Foreskin fibroblast (primary cell): ENCODE measurements at places on chromosomes 1 and 21.
A peak's percentile ranks its signal among the peaks of the same experiment; 100 is the strongest.

DNA sequence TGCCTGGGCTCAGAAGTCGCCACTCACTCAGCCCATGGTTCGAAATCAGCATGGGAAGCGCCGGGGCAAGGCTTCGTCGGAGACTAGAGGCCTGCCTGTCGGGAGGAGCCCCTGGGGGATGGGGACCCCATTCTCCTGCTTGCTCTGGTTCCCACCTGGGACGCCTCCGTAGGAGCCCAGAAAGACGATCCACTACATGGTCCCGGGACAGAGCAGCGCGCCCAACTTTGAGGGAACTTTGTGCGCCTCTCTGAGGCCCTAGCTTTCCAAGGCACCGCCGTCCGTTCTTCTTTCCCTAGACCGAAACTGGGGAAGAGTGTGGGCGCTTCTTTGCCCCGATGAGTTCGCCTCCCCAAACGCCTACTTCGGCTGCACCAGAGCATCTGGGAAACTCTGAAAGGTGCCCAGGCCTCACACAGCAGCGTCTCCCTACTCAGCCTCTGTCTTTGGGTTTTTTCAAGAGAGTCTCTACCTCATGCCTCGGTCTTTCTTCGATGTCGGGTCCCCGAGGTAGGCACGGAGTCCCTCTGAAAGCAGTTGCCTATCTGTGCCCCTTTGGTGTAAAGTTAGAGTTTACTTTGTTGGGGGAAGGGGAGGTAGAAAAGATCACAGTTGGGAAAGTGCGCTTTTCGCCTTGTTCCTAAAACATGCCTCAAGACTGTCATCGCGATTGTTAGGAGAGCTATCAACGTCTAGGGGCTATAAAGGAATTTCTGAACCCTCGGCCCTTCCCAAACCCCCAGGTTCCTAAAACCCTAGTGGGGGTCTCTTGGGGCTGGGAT is 14.0 kb downstream of the NR5A2 start:
- DNase-seq = peak; percentile 8

DNA sequence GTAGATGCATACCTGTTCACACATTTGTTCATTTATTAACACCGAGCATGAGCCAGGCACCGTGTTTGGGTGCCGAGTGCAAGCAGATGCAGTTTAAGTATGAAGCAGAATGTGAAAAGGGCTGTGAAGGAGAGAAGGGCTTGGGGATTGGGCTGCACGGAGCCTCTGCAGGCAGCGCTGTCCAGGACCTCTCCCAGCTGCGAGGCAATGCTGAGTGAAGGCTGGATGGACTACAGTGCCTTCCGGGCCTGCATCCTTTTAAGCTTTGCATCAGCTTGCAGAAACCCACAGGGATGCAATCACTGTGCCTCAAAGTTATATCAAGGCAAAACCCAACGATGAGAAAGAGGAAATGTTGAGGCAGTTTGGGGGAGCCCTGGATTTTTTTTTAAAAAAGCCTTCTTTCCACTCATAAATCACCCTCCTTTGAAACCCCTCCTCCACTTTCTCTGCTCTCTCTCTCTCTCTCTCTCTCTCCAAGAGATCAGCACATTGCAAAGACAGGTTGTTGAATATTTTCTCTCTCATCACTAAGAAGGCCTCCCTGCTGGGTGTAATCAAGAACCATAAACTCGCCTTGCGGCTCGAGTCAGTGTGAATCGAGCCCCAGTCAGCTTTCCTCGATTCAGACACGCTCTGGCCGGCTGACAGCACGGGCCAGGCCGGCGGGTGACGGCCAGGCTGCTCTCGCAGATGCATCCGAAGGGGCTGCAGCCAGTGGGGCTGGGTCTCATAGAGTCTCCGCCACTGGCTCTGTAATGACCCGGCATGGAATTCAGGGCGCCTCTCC is 89.2 kb upstream of the POU3F1 start:
- DNase-seq = no peak

DNA sequence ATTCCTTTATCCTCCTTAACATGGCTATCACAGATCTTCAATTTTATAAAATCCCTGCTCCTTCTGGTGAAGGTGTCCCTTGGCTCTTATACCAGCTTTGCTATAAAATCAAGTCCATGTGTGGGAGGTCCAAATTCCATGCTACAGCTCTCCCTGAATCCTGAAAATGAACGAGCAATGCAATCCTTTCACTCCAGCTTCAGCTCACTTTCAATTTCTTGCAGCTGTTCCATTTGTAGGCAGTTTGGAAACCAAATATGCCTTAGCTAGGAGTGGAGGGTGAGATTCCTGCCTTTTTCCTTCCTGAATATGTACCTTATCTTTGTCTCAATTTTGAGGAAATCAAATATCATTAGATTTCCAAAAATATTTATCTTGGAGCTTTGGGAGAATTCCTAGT is 402.6 kb downstream of the TTLL7 start:
- no peak for DNase-seq

DNA sequence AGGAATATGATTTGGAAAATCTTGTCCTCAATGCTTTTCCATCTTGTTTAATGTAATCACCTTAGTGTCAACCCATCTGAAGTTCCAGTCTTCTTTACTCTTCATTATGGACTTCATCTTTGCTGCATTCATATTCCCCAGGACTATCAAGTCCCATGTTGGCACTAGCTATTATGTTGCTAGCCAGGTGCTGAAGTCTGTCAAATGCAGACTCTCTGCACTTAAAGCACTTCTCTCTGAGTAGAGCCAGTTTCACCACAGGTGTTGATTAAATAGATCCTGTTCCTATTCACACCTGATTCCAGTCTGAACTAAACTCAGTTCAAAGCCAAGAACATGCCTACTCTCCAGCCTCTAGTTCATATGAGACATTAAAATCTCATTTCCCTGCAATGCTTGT is 75.0 kb upstream of the PKN2 start:
- DNase-seq = no peak

GRCh38 chr1:227942716-227943261 is 4.9 kb downstream of the WNT9A start:
- DNase-seq = no peak

- no peak for DNase-seq
Observed at GRCh38 chr1:44988531-44989156, 2.2 kb upstream of the EIF2B3 start.
